ENCODE measurements at places on chromosomes 5 and 9.
A peak's percentile ranks its signal among the peaks of the same experiment; 100 is the strongest.

DNA sequence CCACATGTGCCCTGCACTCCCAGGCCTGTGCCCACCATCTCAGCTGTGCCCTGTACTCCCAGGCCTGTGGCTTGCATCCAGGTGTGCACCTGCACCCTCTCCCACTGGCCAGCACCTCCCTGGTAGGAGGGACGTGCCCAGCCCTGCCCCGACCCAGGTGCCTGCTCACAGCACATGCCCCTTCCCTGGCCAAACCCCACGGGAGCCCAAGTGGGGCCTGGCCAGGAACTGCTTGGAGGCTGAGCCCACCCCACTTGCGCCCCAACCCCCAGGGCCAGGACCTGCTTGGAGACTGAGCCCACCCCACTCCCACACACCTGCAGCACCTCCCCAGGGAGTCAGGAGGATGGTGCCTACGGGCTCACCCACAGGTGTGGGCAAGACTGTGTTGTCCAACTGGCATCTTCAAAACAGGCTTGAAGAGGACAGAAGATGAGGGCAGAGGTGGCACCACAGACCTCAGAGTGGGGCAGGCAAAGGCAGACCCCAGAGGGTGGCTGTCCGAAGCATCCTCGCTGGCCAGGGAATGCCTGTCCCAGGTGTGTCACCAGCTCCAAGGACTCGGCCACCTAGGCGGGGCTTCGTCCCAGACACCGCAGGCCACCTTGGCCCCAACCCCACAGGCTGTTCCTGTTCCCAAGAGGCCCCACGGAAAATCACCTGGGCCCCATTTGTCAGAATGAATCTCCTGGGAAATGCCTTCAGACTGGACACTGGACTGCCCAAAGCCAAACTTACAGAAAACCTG lies 10.8 kb downstream of the ZDHHC11B start:
- no peak for DNase-seq

DNA sequence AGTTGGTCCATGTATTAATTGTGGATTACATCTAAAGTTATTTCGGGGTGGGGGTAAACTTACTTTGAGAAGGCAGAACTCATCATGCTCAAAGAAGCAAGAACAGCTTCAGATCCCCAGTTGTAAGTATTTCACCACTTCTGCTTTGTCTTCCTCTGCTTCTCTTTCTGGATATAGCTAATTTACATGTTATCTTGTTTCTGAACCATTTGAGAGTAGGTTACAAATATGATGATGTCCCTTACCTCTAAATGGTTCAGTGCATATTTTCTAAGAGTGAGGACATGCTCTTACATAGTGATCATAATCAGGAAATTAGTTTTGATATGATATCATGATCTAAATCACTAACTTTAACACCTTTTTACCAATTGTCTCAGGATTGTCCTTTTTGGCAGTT lies 11.9 kb downstream of the TRIO start:
- peak; percentile 61 for DNase-seq

DNA sequence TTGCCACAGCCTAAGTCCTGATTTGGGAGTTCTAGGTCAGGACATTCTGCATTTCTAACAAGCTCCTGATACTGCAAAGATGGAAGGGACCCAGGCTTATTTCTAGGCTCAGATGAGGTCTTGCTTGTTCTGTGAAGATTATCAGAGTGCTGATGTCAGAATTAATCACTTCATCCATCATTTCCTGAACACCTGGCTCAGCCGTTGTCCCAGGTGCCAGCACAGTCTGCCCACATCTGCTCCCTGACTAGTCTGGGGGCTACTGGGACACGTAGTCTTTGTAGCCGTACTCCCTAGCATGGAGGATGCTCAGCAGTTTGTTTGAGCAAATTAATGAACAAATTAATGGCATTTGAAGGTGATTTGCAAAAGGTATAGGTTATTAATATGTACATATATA lies 17.9 kb upstream of the SPINK4 start:
- no peak for DNase-seq

DNA sequence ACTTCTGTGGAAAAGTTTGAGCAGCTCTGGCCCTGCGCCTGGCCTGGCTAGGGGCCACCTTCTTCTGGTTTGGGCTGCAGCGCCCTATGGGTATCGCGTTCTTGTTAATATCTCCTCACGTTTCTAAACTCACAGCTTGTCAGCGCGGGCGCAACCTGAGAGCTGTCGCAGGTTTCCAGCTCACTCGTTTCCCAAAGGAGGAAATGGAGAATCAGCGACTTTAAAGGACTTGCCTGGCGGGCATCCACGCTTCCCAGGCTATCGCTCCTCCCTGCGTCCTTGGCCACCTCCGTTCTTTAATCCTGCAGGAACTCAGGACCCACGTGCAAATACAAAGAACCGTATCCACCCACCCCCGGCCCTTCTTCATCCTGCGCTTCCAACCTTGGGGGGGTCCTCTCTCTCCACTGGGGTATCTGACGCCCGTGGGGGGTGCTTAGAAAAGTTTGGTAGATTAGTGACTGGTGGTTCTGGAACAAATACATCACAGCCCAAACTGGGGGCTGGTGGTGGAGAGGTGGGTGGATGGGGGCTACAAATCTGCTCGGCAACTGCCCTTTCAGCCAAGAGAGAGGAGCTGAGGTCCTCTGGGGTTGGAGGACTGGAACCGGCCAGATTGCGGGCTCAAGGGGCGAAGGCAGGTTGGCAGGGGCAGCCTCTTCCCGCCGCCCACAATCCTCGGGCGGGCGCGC lies 578 bp upstream of the PSAT1 start:
- DNase-seq: peak; percentile 27

- no peak for DNase-seq
Measured at GRCh38 chr5:139964266-139964993, 78.7 kb downstream of the NRG2 start.

DNA sequence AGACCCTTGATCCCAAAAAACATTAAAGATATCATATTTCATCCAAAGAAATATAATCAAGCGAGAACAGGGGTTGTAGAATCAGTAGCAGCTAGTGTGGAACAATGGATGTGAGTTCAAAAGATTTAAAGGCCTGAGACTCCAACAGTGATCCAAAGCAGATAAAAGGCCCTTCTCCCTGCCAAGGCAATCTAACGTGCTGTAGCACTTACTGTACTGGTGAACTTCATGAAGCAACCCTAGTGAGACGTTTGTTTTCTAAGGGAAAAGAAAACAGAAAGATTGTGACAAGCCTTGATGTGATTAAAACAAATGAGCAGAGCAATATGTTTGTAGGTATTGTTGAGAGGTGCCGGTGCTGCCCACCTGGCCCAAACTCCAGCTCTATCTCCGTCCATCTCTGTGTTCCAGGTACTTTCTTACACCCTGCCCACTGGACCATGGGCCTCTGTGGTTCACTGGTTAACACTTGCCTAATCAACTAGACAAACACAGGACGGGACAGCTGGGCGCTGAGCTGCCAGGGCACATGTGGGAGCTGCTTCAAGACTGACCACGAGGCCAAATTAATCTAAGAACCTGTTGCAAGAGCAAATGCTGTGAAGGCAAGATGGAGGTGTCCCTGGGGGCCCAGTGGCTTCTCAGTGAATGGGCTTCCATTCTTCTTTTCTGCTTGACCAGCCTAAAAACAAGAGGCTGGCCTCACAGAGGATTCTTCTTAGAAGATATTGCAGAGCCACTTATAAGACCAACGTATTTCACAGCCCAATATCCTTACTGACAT lies 265.5 kb downstream of the CWC27 start:
- peak; percentile 47 for DNase-seq

DNA sequence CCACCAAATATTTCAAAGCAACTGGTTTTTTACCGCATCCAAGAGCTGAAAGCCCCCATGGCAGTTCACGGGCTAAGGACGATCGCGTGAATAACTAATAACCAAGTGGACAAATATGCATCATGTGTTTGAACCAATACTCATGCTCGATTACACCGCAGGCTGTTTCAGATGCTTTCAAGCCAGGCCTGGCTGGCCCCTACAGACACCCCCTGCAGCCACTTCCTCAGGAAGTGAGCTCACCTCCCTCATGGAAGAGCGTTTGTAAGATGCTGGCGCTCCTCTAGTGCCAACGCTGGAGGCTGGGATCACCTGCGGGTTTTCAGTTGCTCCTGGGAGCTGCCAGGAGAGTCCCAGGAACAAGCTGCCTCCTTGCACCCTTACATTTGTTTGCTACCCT lies 53.9 kb upstream of the PTCH1 start:
- DNase-seq: no peak

DNA sequence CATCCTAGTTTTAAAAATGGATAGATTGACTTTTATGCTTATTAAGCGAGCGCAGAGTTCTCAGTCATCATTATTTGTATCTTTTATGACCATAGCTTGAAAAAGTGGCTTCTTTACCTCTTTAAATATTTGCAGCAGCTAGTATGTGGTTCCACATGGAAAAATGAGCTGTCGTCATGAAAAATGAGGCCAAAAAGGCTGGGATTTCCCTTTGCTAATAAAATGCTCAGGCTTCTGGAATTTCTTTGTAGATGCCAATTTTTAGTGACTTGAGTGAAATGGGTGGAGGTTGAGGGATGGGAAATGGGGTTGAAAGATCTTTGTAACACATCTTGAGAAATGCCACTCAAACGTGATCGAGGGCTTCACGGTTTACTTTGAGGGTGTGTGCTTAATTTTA lies 35.2 kb downstream of the RAI14 start:
- no peak for DNase-seq

- DNase-seq: no peak
Measured at GRCh38 chr9:135521608-135522095, 412 bp downstream of the LCN1 start.
